ENCODE measurements at places on chromosomes 16 and 17. TPM values are rescaled to one million over a fixed set of nuclear protein-coding genes. Genes with fewer than 3 reads are reported as not detected.

GRCh38 chr17:51954232-51954765 is 204.2 kb downstream of the CA10 start:
- no peak for ATAC-seq

DNA sequence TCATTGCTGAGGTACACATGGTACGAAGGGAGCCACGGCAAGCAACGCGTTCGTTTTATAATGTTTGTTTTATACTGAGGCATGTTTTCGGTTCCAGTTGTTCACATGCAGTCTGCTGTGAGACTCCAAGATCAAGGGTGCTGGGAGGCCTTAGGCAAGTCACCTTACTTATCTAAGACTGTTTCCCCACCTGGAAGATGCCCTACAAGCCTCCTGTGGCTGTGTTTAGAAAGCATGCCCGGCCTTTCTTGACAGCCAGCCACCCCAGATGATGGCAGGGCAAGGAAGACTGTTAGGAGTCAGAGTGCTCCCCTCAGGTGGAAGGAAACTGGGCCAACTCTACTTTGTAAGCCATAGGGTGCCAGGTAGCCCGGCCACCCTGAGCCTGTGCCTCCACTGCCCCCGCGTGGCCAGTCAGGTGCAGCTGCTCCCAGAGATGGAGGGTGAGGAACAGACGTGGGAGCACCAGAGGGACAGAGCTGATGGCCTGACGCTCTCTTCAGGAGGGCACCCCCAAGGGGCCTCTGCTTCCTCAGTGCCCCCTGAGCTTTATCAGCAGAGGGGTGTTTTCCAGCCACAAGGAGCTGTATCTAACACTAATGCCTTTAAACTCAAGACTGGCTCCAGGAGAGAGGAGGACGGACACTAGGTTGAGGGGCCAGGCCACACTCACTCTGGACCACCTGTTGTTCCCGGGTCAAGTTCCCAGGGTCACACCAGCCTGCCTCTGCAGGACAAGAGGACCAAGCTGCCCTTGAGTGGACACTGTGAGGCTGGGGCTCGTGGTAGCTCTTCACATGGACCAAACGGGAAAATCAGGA is 5.4 kb downstream of the NAT9 start:
- peak; percentile 69 for ATAC-seq

DNA sequence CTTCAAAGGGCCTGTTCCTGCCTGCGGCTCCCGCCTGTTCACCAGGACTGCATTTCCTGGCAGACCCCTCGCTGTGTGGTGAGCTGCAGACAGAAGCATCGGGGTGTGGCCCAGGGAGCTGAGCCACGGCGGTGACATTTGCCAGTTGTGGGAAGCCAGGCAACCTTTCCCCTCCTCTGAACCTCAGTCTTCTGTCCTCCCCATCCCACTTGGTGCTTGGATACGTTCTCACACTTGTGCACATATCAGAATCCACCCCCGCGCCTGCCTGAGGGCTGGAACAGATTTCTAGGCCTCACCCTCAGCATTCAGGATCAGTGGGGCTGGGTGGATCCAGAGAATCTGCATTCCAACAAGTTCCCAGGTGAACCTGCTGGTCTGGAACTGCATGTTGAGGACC is 63.5 kb downstream of the CRISPLD2 start:
- ATAC-seq, result no peak

DNA sequence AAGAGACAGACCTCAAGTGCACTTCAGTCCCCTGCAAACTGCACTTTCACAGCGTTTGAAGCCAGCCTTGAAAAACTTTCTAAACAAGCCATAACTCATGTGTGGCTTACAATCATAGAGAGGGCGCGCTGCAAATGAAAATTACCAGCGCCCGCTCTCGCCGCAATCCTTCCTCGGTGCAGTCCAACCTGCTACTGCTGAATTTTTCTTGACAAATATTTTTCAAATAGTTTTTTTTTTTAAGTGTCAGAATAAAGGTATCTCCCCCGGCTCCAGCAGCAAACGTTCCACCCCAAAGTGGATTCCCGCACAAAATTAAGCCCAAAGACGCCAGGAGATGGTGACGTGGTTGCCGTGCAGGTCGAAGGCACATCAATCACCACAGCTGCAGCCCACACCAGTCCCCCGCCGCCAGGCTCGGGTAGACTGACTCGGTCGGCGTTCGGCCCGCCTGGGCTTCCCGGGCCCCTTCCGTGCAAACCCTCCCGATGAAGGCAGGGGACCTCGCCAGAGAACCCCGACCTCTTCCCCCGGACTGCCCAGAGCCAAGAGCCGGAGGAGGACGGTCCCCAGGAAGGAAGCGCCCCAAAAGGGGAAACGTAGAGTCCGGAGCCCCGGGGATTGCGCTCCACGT is 630 bp downstream of the GRB2 start:
- ATAC-seq, result peak; percentile 63

DNA sequence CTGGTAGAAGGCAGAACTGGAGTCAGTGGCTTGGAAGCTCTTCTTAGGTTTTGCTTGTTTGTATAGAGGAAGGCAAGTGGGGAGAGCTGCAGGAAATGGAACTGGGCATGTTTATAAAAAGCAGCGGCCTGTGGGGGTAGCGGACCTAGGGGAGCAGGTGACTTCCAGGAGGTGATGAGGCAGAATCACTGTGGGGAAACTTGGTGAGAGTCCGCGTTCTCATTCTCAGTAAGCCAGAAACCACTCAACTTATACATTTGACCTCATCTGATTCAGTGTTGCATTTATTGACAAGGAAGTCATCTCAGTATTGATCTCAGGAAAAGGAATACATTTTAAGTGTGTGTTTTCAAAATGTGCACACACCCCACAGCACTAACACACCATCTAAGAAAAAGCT is 299.8 kb downstream of the CNTNAP4 start:
- no peak for ATAC-seq

- peak; percentile 45 for ATAC-seq
Observed at GRCh38 chr17:79844869-79845600, 5.8 kb upstream of the CBX4 start.

GRCh38 chr17:29760279-29761039 is 137.7 kb upstream of the CORO6 start:
- peak; percentile 8 for ATAC-seq

DNA sequence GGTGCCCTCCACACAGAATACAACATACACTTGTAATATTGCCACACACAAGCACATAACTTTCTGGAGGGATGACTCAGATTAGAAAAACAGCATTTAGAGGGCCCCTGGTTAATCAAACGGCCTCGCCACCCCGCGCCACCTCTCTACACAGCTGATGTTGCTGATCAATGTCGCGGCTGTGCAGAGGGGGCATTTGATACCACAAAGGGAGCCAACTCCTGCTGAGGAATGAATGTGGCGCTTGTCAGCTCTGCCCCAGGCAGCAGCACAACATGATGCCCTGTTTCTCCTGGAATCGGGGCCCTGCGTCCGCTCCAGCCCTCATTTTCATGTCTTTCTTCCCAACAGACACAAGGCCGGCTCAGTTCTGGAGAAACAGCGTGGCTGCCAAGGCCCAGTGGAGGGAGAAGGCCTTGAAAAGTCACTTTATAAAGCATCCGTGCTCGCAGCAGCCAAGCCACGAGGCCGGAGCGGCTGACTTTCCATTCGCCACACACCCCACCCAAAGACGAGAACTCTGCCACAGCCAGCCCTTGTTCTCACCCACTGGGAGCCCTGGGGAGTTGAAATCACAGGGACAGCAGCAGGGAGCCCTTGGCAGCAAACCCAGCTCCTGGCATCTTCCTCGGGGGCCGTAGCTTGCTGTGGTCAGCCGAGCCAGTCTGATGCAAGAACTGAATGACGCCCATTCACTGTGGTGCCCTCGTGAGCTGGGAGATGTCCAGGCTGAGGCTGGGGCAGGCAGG is 65.6 kb downstream of the XYLT1 start:
- ATAC-seq, result no peak

- ATAC-seq, result no peak
Observed at GRCh38 chr17:77526728-77527350, 386.1 kb downstream of the SEC14L1 start.

DNA sequence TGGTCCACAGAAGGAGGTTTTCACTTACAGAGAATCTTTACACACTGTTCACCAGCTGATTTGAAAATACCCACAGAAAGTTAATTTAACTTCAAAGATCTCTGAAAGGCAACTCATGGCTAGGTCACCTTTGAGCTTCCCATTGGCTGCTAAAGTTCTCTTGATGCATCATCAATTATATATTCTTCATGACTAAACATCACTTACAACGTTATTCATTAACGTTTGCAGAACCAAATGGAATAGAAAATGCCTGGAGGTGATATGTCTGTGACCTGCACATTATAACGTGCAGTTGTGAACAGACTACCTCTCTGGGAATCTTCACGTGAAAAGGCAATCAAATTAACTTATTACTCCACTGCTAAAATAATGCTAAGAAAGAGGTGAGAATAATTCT is 238.5 kb downstream of the ZFHX3 start:
- no peak for ATAC-seq

DNA sequence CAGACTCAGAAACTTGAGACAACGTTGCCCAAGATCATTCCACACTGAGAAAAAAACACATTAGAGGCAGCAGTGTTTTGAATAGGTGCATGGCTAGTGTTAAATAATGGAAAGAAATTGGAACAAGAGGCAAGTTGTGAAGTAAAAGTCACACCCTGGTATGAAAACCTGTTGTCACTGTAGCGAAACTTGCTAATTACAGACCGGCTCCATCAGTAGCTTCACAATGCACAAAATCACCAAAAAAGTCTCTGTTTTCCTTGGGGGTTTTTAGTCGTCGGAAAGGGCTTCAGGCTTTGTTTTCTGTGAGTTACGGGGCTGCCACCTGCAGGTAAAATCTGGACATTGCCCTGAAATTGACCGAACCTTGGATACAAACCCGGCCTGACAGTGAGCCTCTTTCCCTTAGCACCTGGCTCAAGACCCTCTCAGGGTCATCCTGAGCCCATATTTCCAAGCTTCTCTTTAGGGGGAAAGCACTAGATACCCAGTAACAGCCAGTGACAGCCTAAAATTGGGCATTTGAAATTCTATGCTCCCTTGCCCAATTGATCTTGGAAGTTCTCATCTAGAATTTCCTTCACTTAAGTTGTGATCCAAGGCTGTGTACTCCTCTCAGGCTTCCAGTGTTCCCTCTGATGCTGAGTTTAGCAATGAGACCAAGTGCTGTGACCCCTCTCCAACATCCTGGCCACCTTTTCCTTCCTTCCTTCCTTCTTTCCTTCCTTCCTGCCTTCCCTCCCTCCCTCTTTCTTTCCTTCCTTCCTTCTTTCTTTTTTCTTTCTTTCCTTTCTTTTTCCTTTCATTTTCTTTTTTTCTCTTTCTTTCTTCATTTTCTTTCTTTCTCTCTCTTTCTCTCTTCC is 7.2 kb upstream of the GRB2 start:
- ATAC-seq, result peak; percentile 50

DNA sequence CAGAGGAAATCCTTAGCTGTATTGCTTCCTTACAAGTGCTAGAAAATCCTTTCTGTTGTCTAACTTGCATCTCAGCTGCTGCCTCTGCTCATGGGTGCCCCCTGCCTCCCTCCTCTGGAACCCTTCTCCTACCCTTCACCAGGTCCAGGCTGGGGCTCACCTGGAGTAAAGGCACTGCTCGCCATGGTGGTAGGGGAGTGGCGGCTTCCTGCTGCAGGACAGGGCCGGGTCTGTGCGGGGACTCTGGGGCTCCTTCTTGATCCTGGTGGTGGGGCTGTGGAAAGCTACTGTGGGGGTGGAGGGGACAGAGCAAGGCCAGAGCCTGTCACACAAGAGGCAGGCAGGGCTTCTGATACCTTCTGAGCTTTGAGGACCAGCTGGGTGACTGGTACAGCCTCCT is 12.4 kb downstream of the ETV4 start:
- no peak for ATAC-seq

- ATAC-seq, result no peak
Observed at GRCh38 chr16:68689921-68690320, 44.8 kb downstream of the CDH3 start.

DNA sequence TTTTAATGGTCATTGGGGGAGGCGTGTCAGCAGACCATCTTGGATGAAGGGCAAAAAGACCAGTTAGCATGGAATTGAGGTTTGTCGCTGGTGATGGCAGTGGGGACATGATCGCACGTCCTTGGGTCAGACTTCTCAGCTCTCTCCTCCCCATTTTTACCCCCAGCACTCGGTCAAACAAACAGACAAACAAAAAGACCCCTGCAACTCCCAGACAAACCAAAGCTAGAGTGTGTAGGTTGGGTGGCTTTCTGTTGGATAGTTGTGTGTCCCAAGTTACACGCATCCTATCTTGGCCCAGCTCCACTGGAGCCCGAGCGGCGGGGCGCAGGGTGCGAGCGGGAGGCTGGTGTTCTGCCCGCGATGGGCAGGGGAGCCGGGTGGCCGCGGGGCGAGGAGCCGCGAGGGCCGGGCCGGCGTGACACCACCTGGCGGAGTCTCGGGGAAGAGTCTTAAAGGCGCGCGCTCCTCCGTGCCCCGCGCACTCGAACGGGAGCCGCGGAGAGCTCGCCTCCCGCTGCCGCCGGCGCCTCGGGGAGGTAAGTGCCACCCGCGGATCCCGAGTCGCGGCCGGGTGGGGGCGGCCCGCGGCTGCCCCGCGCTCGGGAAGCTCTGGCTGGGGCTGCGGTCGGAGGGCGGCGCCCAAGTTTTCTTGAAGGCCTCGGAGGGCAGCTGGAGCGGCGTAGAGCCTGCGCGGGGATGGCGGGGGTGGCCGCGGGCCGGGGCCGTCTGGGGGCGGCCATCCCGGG is 18.5 kb upstream of the NTN1 start:
- peak; percentile 73 for ATAC-seq

DNA sequence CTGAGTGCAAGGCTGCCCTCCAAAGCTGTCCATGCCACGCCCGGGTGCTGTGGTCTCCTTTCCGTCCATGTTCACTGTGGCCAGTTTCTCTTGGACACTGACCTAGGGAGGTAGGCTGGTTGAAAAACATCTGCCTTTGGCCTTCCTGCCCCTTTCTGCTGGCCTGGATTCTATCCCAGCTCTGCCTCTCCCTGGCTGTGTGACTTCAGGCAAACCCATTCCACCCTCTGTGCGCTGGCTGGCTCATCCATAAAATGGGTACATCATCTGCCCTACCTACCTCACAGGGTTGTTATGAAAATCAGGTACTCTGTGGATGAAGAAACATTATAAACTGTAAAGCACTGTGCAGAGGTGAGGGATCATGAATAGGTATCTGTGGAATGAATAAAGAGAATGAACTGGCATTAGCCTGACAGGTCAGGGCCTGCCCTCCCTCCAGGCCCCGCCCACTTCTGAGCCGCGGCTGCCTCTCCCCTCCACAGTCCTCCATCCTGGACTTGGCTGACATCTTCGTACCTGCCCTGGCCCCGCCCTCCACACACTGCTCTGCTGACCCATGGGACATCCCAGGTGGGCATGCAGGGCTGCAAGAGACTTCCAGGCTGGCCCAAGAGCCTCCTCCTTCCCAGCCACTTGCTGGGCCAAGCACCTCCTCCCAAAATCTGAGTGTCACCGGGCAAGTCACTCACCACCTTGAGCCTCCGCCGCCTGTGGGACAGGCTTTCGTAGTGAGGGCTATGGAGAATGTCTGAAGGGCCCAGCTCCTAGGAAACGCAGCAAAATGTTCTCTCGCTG is 7.0 kb upstream of the SPATA20 start:
- ATAC-seq, result no peak

The KRTAP4-16 gene
- total RNA-seq, result not detected

The CCL3 gene
- 0.19 TPM for total RNA-seq

The GLYR1 gene
- 73.0 TPM for total RNA-seq

The SPATA32 gene
- total RNA-seq, result not detected

The CCL18 gene
- not detected for total RNA-seq
